ENCODE measurements at places on chromosomes 7 and 10. TPM values are rescaled to one million over a fixed set of nuclear protein-coding genes. Genes with fewer than 3 reads are reported as not detected.

SEC31B gene
- total RNA-seq = 11.1 TPM

NPSR1 gene
- total RNA-seq = not detected

MYPN gene
- total RNA-seq = not detected

PPP1R3C gene
- total RNA-seq = 0.74 TPM

- no peak for DNase-seq
These were observed 282.5 kb upstream of the POM121L12 start for GRCh38 chr7:52752891-52753290.
